Stimulated activated CD8-positive, alpha-beta memory T cell treated with anti-CD3 and anti-CD28 coated beads, Interleukin-7, amount 100 ng/mL, for 1 hour (primary cell): ENCODE measurements at places on chromosomes 4 and X.

- no peak for DNase-seq
These were observed 23.9 kb downstream of the EVC start for GRCh38 chr4:5734853-5735252.

DNA sequence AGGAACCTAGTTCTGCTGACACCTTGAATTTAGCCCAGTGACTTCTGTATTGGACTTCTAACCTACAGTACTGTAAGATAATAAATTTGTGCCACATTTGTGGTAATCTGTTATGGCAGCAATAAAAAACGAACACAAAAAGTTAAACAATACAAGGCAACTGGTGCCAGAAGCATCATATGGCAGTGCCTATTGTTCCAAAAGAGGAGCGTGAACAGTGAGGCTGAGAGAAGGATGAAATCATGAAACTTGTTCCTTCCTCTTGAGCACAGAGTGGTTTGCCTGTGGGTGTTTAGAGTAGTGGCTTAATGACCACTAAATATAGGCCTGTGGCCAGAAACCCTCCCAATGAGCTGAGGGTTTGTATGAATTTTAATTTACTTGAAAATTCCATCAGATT lies 69.7 kb upstream of the PGRMC2 start:
- no peak for DNase-seq

DNA sequence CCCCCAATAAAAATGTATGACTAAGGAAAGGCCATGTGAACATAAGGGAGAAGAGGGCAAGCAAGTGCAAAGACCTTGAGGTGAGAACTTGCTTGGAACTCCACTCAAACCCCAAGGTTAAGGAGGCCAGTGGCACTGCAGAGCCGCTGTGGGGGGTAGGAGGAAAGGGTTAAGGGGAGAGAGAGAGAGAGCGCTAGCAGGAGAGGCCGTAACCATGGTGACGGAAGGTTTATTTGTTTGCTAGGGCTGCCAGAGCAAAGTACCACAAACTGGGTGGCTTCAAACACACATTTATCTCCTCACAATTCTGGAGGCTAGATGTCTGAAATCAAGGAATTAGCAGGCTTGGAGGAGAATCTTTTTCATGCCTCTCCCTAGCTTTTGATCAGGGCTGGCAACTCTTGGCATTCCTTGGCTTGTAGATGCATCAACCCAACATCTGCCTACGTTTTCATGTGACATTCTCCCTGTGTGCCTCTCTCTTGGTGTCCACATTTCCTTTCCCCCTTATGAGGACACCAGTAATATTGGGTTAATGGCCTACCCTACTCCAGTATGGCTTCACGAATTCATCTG lies 35.2 kb downstream of the SMIM20 start:
- DNase-seq, result no peak

DNA sequence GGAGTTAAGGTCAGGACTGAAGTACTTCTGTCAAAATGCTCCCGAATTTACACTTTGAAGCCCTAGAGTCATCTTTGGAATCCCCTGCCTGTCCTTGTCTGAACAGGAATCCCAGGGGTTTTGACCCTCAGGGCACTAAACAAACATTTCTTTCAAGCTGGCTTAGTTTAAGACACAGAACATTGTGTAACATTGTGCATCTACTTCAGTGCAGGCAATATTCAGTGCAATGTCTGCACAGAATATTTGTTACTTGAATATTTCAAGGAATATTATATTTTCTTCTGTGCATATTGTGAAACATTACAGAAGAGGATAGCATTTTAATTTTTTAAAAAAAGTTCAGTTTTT lies 763.4 kb downstream of the PCDH18 start:
- no peak for DNase-seq

- no peak for DNase-seq
These were observed 10.5 kb downstream of the CD99L2 start for GRCh38 chrX:150887906-150888465.

- no peak for DNase-seq
These were observed 67.3 kb upstream of the RAPGEF2 start for GRCh38 chr4:159035570-159035969.

- no peak for DNase-seq
These were observed 19.9 kb downstream of the PHKA2 start for GRCh38 chrX:18964026-18964425.

GRCh38 chr4:115834441-115834840 lies 721.0 kb upstream of the NDST4 start:
- DNase-seq, result no peak

DNA sequence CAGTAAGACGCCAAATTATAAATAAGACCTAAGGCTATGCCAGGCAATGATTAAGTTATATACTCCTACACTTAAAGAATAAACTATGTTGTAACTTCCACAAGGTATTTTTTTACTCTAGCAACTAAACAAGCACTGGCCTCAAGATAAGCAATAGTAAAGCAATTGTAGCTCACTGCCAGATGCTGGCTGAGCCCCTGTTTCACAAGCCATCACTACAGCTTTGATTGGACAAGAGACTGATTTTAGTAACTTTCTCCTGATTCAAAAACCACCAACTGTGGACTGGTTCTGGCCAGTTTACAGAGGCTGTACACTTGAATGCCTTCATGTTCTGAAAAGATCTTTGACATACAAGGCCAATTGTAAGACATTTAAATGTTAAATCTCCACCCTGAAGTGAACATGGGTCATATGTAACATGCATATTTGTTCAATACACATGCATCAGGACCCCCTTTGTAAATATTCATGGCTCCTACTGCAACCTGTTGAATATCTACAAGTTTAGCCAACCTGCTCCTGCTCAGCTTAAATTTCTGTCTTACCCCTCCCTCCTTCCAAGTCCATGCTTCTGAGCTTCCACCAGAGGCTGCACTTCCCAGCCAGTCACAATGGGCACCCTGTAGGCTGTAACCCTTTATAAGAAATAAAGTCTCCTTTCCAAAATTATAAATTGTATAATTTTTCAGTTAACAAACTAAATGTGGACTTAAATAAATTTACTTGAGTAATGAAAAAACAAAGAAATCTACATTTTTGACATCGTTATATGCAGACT lies 423.6 kb downstream of the ANKRD50 start:
- DNase-seq, result no peak

GRCh38 chrX:22135171-22135711 lies 103.1 kb downstream of the PHEX start:
- no peak for DNase-seq

- DNase-seq, result no peak
These were observed 991.4 kb upstream of the PABPC4L start for GRCh38 chr4:135192751-135193535.

DNA sequence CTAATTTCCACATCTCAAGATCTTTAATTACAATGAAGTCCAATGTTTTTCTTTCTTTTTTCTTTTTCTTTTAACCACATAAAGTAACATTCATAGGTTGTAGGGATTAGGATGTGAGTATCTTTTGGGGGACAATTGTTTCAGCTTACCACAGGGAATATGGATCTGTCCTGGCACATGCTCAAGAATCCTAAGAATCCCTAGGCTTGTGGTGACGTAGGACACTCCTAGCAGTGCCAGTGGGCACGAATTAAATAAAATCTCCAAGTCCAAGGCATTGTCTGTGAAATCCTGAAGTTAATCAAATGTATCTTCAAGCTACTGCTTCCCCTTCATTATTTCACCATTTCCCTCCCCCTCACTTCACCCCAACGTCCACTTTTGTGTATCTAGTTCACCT lies 2.6 kb upstream of the LAS1L start:
- no peak for DNase-seq

- no peak for DNase-seq
These were observed 45.4 kb downstream of the ZCCHC13 start for GRCh38 chrX:74349387-74349786.

- no peak for DNase-seq
These were observed 36.0 kb upstream of the GABRA2 start for GRCh38 chr4:46425775-46426400.

DNA sequence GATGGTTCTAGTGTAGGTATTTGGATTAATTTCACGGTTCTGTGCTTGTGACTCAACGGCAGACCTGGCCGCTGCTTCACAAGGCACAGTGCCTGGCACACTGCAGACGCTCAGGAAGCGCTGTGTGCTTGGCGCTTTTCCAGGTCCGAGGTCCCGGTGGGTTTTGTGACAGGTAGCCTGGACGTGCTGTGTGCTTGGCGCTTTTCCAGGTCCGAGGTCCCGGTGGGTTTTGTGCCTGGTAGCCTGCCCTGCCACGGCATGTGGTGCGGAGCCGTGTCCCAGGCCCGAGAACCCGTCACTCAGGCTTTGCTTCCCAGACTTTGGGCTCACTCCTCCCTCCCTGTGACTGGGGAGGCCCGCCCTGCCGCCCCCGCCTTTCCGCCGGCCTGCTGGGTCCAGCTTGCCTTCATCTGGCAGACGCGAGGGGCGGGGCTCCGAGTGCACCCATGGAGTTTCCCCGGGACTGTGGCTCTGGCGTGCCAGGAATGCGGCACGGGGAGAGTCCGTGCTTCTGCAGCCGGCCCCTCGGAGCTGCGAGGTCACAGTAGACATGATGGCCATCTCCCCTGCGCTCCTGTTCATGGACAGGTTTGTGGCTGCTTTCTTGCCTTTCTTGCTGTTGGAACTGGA lies 44.2 kb downstream of the TBC1D14 start:
- no peak for DNase-seq

DNA sequence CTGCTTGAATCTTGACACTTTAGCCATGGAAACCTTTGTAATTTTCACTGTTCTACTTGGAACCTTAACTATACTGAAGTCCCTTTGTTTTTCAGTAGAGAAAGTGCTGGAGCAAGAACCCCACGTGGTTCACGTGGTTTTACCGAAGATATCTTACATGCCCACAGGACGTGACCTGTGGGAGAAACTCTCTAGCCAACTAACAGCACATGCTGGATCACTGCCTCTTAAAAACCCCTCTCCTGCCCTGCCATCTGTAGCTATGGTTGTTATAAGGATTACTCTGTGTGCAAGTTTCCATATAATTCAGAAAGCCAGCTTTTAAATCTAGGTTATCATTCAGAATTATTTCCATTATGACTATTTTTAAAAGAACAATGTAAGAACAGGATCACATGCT lies 30.2 kb downstream of the SPANXD start:
- no peak for DNase-seq

- no peak for DNase-seq
These were observed 1.4 kb downstream of the NDNF start for GRCh38 chr4:121070696-121071639.

GRCh38 chr4:125042041-125042440 lies 272.7 kb upstream of the FAT4 start:
- DNase-seq, result no peak

DNA sequence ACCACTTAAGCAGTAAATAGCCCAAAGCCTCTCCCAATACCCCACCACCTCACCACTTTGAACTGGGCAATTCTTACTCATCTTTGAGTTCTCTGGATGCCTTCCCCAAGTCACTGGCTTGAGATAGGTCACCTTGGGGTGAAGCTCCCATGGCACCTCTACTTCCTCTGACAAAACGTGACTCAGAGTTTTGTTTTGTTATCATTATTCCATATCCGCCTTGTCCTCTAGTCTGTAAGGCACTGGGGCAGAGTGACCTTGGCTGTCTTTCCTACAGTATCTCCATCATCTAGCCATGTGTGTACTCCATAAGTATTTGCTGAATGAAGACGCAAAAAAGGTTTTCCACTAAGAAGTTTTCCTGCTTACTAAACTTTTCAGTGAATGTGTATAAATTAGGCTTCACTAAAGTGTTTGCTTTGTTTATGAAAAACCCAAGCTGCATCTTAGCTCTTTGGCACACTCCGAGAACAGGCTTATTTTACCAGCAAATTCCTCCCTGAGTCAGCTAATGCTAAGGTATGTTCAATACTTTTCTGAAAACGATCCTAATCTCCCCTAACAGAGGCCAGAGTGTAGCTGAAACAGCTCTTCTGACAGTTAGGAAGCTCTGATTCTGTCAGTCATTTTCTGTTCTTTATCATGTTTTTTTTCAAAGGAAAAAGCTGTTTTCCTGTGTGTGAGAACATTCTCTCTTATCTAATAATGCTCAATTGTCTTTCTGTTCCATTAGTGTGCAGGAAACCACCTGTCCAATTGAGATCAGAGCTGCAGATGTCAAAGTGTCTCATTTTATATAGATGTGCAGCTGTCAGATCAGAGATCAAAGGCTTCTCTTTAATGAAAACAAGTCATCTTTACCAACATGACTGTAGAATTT lies 30.2 kb upstream of the TSPAN5 start:
- DNase-seq, result no peak

- no peak for DNase-seq
These were observed 44.0 kb downstream of the ADRA2C start for GRCh38 chr4:3810111-3810680.

DNA sequence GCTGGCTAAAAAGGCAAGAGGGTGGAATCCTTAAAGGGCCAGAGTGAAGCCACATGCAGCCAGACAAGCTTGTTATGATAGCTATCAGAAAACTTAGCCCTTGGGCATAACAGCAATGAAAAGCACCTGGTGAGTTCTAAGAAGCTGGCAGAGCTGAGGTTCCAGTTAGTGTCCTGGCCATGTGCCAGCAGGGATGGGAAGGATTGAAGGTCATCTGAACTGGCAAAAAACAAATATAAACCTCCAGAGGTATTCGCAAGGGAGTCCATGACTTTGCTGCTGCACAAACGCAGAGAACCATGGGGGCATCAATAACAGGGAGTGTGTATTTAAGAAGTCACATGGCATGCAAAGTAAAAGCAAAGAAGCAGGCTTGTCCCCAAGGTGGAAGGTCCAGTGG lies 208.9 kb downstream of the FAM47A start:
- no peak for DNase-seq

DNA sequence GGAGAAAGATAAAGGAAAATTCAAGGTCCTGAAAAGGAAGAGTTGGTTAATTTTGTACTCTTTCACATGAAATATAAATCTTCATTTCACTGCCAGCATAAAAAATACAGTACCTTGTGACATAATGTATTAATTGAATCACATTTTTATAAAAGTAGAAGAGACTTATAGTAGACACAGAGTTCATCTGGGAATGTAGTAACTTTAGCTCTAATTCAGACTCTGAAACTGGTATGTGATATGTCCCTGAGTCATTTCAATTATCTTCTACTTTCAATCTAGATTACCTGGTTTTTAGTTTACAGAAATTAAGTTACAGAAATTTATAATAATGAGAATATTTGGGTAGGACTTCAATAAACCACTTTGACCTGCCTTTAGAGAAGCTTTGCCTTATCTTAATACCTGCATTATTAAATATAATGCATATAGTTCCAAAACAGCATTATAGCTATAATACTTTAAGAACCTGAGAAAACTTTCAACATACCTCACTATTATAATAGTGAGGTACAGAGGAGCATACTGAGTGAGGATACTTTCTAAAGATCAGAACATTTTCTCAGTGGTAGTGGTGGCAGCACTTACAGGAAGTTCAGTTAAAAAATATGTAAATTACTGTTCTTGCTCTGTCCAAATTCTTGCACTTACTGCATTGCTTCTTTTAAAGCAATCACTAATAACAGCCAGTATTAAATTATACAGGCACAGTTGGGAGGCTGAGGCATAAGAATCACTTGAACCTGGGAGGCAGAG lies 11.2 kb downstream of the NEK1 start:
- no peak for DNase-seq
